ENCODE measurements at places on chromosomes 6 and 20.

- DNase-seq = no peak
These were observed 53.5 kb downstream of the TBC1D7 start for GRCh38 chr6:13274707-13275434.

GRCh38 chr6:116507324-116507723 is 4.1 kb upstream of the CALHM5 start:
- DNase-seq = no peak

DNA sequence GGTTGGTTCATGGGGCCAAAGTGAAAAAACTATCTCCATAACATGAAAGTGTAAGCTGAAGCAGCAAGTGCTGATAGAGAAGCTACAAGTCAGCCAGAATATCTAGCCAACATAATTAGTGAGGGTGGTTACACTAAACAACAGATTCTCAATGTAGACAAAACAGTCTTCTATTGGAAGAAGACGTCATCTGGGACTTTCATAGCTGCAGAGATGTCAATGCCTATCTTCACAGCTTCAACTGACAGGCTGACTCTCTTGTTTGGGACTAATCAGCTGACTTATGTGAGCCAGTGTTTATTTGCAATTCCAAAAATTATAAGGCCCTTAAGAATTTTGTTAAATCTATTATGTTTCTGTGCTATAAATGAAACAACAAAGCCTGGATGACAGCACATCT is 63.2 kb downstream of the GMDS start:
- no peak for DNase-seq

DNA sequence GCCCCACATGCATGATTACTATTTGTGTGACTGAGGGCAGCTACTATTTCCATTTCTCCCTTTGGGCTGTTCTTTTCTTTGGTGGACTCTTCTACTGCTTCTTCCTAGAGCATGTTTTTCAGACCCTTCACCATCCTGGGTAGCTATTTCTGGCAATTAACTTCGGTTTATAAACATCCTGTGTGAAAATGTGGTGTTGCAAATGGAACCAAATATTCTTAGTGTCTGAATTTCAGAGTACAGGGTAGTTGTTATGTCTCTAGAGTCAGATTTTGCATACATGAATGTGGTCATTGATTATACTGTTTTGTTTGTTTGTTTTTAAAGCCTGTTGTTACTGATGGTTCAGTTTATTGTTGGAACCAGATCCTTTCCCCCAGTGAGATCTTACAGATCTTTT is 49.7 kb downstream of the PROKR2 start:
- no peak for DNase-seq

All from T47D (cell line).